ENCODE measurements at places on chromosomes 7 and 10. TPM values are rescaled to one million over a fixed set of nuclear protein-coding genes. Genes with fewer than 3 reads are reported as not detected.

The TET1 gene
- 12.9 TPM for total RNA-seq

The PPP1R3A gene
- not detected for total RNA-seq

DNA sequence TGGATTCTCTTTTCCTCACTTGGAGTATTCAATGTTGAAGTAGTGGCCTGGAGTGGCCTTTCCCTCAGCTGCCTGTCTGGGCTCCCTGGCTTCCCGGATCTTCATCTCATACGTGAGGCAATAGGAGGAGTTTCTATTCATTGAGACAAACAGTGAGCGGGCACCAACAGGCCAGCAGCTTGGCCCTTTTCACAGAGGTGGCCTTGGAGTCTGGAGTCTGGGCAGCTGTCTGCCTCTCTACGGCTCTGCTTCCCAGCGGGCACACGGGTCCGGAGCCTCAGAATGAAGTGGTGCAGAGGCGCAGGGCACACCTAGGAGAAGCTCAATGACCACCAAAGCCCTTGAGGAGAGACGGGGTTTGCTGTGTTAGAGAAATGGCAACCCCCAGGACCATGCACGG, 169.4 kb downstream of the CCDC3 start:
- no peaks in the 10 kb centered on the region for H3K27me3 ChIP-seq
- no peak for DNase-seq
- H3K27ac ChIP-seq: no peak overlapping the region
- H3K4me3 ChIP-seq: no peak overlapping the region
- H3K36me3 ChIP-seq: no peaks in the 10 kb centered on the region

DNA sequence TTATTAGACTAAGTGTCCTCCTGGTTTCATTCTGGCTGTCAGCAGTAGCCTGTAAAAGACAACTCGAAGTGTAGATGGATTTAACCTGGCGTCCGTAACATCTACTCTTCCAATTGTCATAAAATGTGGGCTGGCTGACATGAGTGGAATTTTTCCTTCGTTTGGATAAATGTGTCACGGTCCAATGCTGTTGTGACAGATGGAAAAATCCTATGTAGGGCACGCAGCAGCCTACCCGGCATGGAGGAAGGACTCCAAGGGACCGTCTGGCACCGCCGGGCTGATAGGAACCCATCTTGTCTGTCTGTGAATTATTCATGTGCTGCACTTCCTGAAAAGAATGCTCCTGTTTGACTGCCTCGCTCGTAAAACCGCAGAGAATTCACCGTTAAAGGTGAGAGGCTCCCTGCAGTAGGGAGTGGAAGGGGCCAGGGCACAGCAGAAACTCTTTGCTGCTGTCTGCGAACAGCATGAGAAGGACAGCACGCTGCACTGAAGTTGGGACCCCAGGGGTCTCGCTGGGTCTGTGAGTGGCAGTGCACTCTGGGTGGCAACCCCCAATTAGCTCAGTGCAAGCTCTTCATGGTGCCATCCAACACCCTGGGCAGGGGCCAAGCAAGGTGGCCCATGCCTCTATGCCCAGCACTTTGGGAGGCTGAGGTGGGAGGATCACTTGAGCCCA, 1.6 kb upstream of the ORAI2 start:
- no peak for DNase-seq
- H3K4me1 ChIP-seq: peaks cover 16% of the 10 kb centered on the region

- no peaks in the 10 kb centered on the region for H3K4me1 ChIP-seq
- no peaks in the 10 kb centered on the region for H3K36me3 ChIP-seq
- no peak for DNase-seq
- H3K27ac ChIP-seq: no peak overlapping the region
- no peaks in the 10 kb centered on the region for H3K27me3 ChIP-seq
These were observed 24.5 kb downstream of the MTPAP start for GRCh38 chr10:30324448-30325110.

- no peak overlapping the region for H3K27ac ChIP-seq
- no peak for DNase-seq
- peak overlapping the region; percentile 15 for H3K4me3 ChIP-seq
- no peaks in the 10 kb centered on the region for H3K36me3 ChIP-seq
- no peaks in the 10 kb centered on the region for H3K4me1 ChIP-seq
These were observed 551 bp downstream of the KCND2 start for GRCh38 chr7:120273476-120273975.

The UCN3 gene
- not detected for total RNA-seq

DNA sequence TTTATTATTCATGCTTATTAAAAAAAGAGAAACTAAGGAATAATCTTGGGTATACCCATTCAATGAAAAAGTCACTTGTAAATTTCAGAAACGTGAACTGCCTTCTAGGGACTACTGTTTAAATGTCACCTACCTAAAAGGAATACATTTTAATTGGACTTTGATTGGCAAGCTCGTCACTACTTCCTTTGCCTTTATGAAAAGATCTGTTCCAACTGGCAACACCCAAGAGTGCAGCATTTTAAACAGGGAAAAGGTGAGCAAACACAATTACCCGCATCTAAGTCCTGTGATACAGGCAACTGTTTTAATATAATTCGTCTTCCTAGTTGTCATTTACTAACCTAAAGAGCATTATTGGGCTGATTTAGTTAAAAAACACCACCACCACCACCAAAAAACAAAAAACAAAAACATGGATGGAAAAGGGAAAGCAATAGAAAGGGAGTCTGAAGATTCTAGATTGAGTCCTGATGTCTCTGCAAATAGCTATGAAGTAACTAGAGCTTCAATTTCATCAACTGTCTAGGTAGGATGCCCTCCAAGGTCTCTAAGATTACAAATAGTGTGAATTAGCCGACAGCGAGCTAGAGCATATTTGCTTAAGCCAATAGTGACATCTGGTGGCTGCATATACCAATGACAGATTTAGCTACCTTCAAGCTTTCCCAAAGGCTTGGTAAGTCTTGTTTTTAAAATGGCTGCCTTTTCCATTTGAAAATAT, 33.8 kb upstream of the ICA1 start:
- no peak overlapping the region for H3K4me3 ChIP-seq
- peak; percentile 34 for DNase-seq
- H3K27ac ChIP-seq: no peak overlapping the region
- no peaks in the 10 kb centered on the region for H3K4me1 ChIP-seq

The AUTS2 gene
- total RNA-seq: 87.9 TPM

DNA sequence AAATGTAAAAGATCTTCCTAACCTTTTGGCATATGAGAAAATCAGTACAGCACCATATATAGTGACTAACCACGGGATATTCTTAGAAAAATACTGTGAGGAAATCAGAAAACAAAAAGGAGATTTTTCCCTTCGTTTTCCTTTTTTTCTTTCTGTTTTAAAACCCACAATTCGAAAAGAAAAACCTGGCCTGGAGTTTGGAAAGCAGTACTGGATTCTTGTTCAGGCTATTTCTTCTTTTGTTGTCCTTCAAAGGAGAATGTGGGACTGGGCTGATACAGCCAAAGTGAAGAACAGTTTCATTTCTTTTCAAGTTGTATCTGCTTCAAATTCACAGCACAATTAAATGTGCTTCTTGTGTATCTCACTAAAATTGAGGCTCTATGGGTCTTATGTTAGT, 156.8 kb upstream of the PHYHIPL start:
- H3K27ac ChIP-seq: no peak overlapping the region
- H3K36me3 ChIP-seq: no peaks in the 10 kb centered on the region
- no peak for DNase-seq
- H3K4me3 ChIP-seq: no peak overlapping the region

- peak; percentile 67 for DNase-seq
- H3K4me1 ChIP-seq: peaks cover 100% of the 10 kb centered on the region
- H3K27ac ChIP-seq: peak overlapping the region; percentile 77
- H3K4me3 ChIP-seq: no peak overlapping the region
- no peaks in the 10 kb centered on the region for H3K36me3 ChIP-seq
These were observed 81.1 kb downstream of the ZMIZ1 start for GRCh38 chr10:79149662-79150443.

DNA sequence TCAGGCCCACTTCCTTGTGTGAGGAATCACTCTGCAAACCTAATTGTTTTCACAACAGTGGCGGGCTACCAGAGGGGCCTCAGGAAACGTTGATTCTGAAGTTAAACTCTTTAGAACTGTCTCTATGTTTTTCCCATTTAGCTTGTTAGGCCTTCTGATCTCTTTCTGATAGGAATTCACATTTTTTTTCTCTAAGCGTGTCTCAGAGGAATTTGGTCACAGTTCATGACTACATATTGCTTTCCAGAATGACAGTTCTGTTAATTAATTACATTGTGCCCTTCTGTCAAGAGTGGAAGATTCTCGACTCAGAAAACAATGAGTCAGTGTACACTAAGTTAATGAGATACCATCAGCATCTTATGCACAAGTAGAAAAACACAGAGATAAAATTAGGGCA, 469.2 kb upstream of the C7orf33 start:
- no peaks in the 10 kb centered on the region for H3K36me3 ChIP-seq
- no peaks in the 10 kb centered on the region for H3K4me1 ChIP-seq
- DNase-seq: no peak
- no peaks in the 10 kb centered on the region for H3K27me3 ChIP-seq
- no peak overlapping the region for H3K4me3 ChIP-seq

The TECTB gene
- total RNA-seq: not detected

Data from tibial nerve (tissue), 4 donors.